Prostate gland (tissue), 2 donors: ENCODE measurements at places on chromosomes 7 and 10.

DNA sequence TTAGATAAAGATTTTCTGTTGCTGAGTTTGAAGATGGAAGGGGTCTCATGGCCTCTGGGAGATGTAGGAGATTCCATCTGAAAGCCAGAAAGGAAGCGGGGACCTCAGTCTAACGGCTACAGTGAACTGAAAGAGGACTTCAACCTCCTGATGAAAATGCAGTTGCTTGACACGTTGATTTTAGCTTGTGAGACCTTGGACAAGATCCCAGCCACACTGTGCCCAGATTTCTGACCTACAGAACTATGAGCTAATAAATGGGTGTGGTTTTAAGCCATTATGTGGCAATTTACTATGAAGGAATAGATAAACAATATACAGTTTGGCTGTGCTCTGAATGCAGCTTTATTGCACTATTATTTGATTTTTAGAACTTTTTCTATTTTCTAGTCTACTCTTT is 342.3 kb upstream of the SEMA3D start:
- DNase-seq: no peak

DNA sequence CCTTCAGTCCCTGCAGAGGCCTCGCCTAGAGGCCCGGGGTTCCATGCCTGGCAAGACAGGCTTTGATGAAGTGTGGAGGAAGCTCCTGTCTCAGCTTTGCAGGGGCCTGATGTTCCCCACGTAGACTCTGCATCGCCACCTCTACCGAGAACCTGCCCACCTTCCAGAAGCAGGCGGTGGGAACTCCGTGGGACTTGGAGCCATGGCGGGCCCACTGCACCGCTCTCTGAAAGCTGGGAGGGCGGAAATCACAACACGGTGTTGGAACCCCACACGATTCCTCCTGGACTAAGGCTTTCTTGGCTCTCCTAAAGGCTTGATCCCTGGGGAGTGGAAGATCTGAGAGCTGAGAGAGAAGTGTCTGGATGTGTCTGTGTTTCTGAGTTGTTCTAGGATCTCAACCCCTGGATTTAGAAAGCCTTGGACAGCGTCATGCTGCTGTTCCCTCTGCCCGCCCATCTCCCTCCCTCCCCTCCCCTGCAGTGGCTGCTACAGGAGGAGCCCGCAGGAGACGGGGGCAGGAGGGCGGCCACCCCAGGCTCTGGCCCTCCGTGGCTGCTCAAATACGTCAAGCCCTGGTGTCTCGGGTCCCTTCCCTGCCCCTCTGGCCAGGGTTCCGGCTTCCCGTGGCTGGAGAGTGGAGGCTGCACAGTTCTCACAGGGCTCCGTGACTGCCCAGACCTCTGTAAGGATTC is 79.7 kb downstream of the VIPR2 start:
- DNase-seq: no peak

GRCh38 chr10:12091421-12091820 is 22.7 kb downstream of the DHTKD1 start:
- DNase-seq: no peak

DNA sequence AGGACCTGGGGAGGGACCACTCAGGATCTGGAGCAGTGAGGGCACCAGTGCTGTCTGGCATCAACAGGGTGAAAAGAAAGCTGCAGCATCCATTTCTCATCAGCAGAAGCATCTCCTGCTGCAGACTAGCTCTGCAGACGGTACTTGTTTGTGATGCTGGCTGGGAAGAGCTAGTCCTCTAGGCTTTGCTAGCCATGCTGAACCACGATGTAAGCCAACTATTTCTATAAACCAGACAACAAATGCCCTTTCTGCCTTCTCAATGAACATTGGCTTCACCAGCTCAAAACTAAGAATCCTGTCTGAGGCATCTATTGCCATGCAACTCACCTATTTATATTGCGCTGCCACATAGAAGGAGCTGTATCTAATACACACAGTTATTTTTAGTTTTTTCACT is 65.6 kb downstream of the CTTNBP2 start:
- DNase-seq: no peak

DNA sequence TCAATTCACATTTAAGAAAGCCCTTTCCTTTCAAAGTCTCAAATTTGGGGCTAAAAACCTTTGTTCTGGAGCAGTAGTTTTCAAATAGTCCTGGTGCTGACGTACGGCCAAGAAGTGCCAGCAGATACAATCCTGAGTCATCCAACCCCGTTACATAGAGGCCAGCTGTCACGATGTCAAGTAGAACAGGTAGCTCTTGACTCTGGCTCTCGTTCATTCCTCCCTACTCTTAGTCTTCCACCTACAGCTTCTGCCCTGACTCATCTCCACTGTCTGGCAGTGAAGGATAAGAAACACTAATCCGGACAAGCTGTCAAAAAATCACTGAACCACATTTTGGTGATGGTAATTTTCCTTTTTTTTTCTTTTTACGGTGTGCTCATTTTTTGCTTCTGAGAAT is 132.4 kb upstream of the PTN start:
- no peak for DNase-seq

- DNase-seq: no peak
Measured at GRCh38 chr7:24972166-24972477, 7.9 kb downstream of the OSBPL3 start.

DNA sequence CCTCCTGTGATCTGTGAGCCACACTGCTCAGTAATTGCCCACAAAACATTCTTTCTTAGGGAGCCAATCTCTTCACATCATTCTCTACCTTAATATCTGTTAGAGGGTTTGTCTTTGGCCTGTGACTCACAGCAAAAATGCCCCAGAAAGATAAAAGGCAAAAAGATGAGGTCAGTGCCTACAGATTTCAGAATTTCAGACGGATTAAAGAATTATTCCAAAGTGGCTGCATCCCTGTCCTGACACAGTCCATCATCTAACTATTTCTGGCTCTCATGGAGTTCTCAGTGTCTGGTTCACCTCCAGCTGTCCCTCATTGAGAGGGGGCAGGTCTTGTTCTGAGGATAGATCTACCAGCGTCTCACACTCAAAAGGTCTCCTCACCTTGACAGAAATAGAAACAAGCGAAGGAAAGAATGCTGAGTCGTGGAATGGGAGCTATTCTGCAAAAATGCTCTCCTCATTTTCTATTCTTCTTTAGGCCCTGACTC is 138.5 kb upstream of the AOAH start:
- no peak for DNase-seq
